ENCODE measurements at places on chromosomes 7 and 10. TPM values are rescaled to one million over a fixed set of nuclear protein-coding genes. Genes with fewer than 3 reads are reported as not detected.

Gene LLCFC1
- total RNA-seq = not detected

Gene LYZL2
- total RNA-seq = not detected

Gene PBLD
- 3.3 TPM for total RNA-seq

Gene FKBP6
- total RNA-seq = not detected

Gene UCMA
- not detected for total RNA-seq

Gene DGKB
- total RNA-seq = not detected

Gene RELN
- 0.57 TPM for total RNA-seq

Gene DYDC1
- not detected for total RNA-seq

Gene PILRB
- 22.5 TPM for total RNA-seq

Gene DYNC1I1
- total RNA-seq = not detected

Gene KLLN
- total RNA-seq = 2.1 TPM

Gene WEE2
- total RNA-seq = not detected

Gene AGK
- 65.2 TPM for total RNA-seq

Gene UPK3BL2
- 11.7 TPM for total RNA-seq

Gene POLR3A
- total RNA-seq = 14.1 TPM

Gene OR9A4
- not detected for total RNA-seq

Gene CTAGE6
- total RNA-seq = 0.95 TPM

Gene TUBAL3
- total RNA-seq = 1.6 TPM

Gene HTR5A
- not detected for total RNA-seq

Gene IFIT5
- 20.1 TPM for total RNA-seq

Gene GIMAP6
- not detected for total RNA-seq

Gene CCDC3
- total RNA-seq = 0.02 TPM
